Osteoblast (primary cell): ENCODE measurements at places on chromosomes 7 and 10.

DNA sequence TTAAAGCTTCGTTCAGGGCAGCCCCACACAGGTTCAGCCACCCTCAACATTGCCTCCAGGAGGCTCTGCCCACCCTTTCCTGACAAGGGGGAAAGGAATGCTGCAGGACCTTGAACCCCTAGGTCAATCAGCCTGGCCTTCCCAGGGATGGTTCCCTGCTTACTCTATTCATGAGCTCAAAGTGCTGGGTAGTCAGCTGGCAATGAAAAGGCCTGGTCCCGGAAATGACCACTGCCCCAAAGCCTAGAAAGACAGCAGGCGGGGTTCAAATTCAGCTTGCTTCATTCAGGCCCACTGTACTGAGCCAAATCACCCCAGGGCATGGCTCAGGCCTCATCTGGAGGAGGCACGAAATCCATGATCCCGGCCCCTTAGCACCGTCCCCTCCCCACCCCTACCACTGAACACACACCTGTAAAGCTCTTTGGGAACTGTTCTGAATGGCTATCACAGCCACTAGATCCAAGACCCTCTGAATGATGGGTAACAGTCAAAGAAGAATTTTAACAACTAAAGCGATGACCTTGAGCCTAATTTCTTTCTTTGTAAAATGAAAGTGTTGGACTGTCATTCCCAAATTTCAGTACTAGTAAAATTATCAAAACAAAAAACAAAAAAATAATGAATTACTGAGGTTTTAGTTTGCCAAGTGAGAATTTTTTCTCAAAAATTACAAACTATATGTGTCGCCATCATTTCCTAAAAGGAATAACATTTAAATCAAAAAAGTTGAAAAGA lies 1.0 kb downstream of the URGCP start:
- H3K36me3 ChIP-seq = peaks cover 3% of the 10 kb centered on the region
- peak overlapping the region; percentile 80 for H3K4me3 ChIP-seq
- peaks cover 19% of the 10 kb centered on the region for H3K4me1 ChIP-seq
- peak; percentile 86 for DNase-seq

GRCh38 chr10:62457196-62457595 lies 83.0 kb downstream of the ZNF365 start:
- no peaks in the 10 kb centered on the region for H3K36me3 ChIP-seq
- peaks cover 12% of the 10 kb centered on the region for H3K4me1 ChIP-seq
- no peaks in the 10 kb centered on the region for H3K27me3 ChIP-seq
- no peak overlapping the region for H3K27ac ChIP-seq
- no peak overlapping the region for H3K4me3 ChIP-seq

- DNase-seq = peak; percentile 65
- no peak overlapping the region for H3K4me3 ChIP-seq
- no peak overlapping the region for H3K27ac ChIP-seq
- H3K36me3 ChIP-seq = no peaks in the 10 kb centered on the region
These were observed 43.9 kb upstream of the DNAJB6 start for GRCh38 chr7:157292770-157293412.

DNA sequence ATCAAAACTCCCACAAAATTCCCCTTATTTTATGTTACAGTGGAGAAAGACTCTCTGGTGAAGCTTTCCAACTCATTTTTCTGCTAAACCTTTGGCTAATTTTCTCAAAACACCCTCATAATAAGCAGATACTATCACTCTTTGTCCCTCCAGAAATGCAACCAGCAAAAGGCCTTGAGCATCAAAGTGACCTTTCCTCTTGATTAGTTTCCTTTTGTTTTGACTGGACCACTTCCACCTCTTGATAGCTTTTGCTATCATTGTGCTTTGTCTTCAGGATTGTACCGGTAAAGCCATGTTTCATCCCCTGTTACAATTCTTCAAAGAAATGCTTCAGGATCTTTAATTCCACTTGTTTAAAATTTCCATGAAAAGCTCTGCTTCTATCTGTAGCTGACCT lies 115.1 kb upstream of the SLC13A1 start:
- no peak for DNase-seq
- no peaks in the 10 kb centered on the region for H3K4me1 ChIP-seq
- no peaks in the 10 kb centered on the region for H3K27me3 ChIP-seq
- H3K36me3 ChIP-seq = no peaks in the 10 kb centered on the region
- no peak overlapping the region for H3K27ac ChIP-seq

- no peaks in the 10 kb centered on the region for H3K27me3 ChIP-seq
- H3K36me3 ChIP-seq = no peaks in the 10 kb centered on the region
- no peak for DNase-seq
- H3K4me1 ChIP-seq = peaks cover 9% of the 10 kb centered on the region
- no peak overlapping the region for H3K27ac ChIP-seq
- H3K4me3 ChIP-seq = no peak overlapping the region
These were observed 64.8 kb upstream of the LOXL4 start for GRCh38 chr10:98332623-98333269.

DNA sequence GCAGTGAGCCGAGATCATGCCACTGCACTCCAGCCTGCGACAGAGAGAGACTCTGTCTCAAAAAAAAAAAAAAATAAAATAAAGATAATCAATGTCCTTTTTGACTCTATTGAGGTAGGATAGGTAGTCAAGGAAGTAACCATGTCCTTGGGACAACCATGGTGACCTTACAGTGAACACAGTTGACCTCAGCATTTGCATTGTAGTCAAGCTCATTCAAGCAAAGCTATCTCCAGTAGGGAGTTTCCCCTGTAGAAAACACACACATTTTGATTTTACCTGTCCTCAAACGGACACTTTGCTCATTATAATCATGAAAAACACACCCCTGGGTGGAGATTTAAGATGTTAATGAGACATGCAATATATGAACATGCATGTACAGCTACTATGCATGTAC lies 171.7 kb downstream of the KIF20B start:
- H3K36me3 ChIP-seq = no peaks in the 10 kb centered on the region
- H3K27ac ChIP-seq = no peak overlapping the region
- H3K4me3 ChIP-seq = no peak overlapping the region
- DNase-seq = no peak
- peaks cover 3% of the 10 kb centered on the region for H3K4me1 ChIP-seq
- H3K27me3 ChIP-seq = peaks cover 4% of the 10 kb centered on the region

- H3K27me3 ChIP-seq = no peaks in the 10 kb centered on the region
- peaks cover 39% of the 10 kb centered on the region for H3K4me1 ChIP-seq
- H3K27ac ChIP-seq = peak overlapping the region; percentile 25
- H3K36me3 ChIP-seq = peaks cover 59% of the 10 kb centered on the region
- DNase-seq = peak; percentile 18
- no peak overlapping the region for H3K4me3 ChIP-seq
These were observed 67.1 kb upstream of the AGBL3 start for GRCh38 chr7:134919240-134919641.

- DNase-seq = peak; percentile 71
- H3K27ac ChIP-seq = no peak overlapping the region
- peaks cover 12% of the 10 kb centered on the region for H3K4me1 ChIP-seq
- H3K4me3 ChIP-seq = no peak overlapping the region
These were observed 39.5 kb downstream of the DIP2C start for GRCh38 chr10:649798-650440.

DNA sequence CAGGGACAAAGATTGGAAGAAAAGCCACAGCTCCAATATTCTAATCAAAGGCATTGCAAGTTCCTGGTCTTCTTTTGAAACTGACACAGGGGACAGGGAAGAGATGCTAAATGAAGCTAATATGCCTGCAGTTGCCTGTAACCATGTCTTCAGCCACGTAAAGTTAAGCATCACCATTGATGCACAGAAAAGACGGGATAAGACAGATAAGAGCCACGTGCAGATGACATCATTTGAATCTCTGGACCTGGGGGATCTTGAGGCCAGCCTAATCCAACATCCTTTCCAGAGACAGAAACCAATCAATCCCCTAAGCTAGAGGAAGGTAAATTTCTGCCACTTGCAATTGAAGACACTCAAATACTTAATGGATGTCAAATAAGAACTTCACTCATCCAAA lies 93.4 kb downstream of the PIP4K2A start:
- peaks cover 61% of the 10 kb centered on the region for H3K4me1 ChIP-seq
- DNase-seq = no peak
- H3K27ac ChIP-seq = peak overlapping the region; percentile 88

- peak overlapping the region; percentile 78 for H3K27ac ChIP-seq
- H3K4me1 ChIP-seq = peaks cover 13% of the 10 kb centered on the region
- no peaks in the 10 kb centered on the region for H3K36me3 ChIP-seq
- peak overlapping the region; percentile 89 for H3K4me3 ChIP-seq
These were observed 426 bp downstream of the SYPL1 start for GRCh38 chr7:106111655-106112117.

DNA sequence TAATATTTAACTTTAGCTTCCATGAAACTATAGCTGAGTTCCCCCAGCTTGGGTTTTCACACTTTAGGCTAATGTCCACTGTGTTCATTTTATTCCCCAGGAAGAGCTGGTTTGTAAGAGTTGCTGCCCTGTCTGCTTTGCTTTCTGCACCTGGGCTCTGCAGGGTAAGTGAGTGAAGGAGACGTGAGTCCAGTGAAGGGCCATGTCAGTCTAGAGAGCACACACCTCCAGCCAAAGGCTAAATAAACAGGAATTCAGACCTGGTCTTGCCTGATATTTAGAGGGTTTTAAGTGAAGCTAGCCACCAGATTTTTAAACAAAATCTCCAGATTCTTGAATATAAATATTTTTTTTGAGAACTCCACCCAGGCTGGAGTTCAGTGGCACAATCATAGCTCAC lies 24.5 kb upstream of the FZD1 start:
- DNase-seq = no peak
- no peak overlapping the region for H3K27ac ChIP-seq
- no peaks in the 10 kb centered on the region for H3K36me3 ChIP-seq
- H3K27me3 ChIP-seq = no peaks in the 10 kb centered on the region
- H3K4me1 ChIP-seq = peaks cover 34% of the 10 kb centered on the region
- no peak overlapping the region for H3K4me3 ChIP-seq

- no peaks in the 10 kb centered on the region for H3K36me3 ChIP-seq
- H3K27me3 ChIP-seq = no peaks in the 10 kb centered on the region
- no peak overlapping the region for H3K27ac ChIP-seq
- no peak for DNase-seq
- no peak overlapping the region for H3K4me3 ChIP-seq
These were observed 147.7 kb downstream of the ACTR3B start for GRCh38 chr7:152907042-152907761.

DNA sequence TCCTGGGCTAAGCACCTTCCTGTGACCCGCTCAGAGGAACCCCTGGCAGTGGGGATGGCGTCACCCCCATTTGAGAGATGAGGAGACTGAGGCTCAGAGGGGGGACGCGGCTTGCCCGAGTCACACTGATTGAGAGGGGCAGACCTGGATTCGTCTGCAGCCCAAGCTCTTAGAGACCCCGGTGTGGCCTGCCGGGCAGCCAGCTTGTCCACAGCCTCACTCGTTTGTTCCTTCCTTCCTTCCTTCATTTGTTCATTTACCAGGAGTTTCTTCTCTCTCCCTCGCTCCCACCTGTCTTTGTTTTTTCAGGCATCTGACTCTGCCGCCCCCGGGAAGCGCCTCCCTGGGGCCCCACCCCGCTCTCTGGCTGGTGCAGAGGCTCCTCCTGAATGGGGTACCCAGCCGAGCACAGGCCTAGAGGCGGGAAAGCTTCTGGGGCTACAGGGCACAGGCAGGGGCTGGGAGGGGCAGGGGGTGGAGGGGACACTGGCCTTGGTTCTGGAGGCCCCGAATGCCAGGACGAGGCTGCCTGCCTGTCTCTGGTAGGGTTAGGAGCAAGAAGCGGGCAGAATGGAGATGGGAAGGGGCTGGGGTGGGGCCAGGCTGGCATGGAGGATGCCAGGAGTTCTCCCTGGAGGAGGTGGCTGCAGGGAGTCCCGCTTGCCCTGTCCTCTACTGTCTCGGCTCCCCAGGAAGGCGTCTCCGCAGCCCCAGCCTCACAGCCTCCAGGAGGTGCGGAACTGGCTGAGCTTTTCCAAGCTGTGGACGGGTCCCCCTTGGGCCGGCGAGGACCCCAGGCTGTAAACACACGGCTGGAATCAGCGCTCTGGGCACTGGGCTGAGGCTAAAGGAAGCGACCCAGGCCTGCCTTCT lies 91.6 kb downstream of the UNCX start:
- peak; percentile 31 for DNase-seq
- no peaks in the 10 kb centered on the region for H3K4me1 ChIP-seq
- no peak overlapping the region for H3K4me3 ChIP-seq
- H3K27ac ChIP-seq = no peak overlapping the region
- no peaks in the 10 kb centered on the region for H3K36me3 ChIP-seq

- DNase-seq = no peak
- H3K27me3 ChIP-seq = no peaks in the 10 kb centered on the region
- no peak overlapping the region for H3K27ac ChIP-seq
- no peaks in the 10 kb centered on the region for H3K4me1 ChIP-seq
- no peak overlapping the region for H3K4me3 ChIP-seq
These were observed 128.7 kb downstream of the C1GALT1 start for GRCh38 chr7:7311001-7311400.

GRCh38 chr10:5196702-5197113 lies at the start of gene AKR1C4:
Gene AKR1C4 (plus strand): TSS chr10:5196837. CDS start chr10:5196868, 31 bp downstream.
- no peaks in the 10 kb centered on the region for H3K36me3 ChIP-seq
- no peaks in the 10 kb centered on the region for H3K4me1 ChIP-seq
- no peak within 1 kb of the TSS for H3K4me3 ChIP-seq
- no peak within 1 kb of the TSS for H3K27ac ChIP-seq

DNA sequence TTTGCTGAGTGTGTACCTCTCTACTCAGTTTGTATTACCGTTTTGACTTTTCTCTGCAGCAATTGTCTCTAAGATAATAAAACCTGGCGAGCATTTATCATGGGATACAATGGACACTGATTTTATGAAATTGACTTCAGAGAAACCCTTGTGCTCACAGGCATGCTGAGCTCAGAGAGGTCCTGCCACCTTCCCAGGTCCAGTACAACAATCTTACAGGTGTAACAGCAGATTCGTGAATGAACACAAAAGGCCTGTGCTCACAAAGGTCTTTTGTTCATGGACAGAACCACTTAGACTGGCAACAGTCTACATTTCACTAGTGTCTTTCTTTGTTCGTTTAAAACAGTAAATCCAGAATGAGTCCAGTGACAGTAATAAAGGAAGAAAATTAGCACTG lies 43.2 kb downstream of the HECW1 start:
- no peak overlapping the region for H3K27ac ChIP-seq
- no peak overlapping the region for H3K4me3 ChIP-seq
- H3K4me1 ChIP-seq = no peaks in the 10 kb centered on the region
- H3K27me3 ChIP-seq = peaks cover 9% of the 10 kb centered on the region

- H3K36me3 ChIP-seq = no peaks in the 10 kb centered on the region
- H3K27ac ChIP-seq = no peak overlapping the region
- no peaks in the 10 kb centered on the region for H3K27me3 ChIP-seq
- peaks cover 8% of the 10 kb centered on the region for H3K4me1 ChIP-seq
These were observed 311.6 kb upstream of the SEMA3A start for GRCh38 chr7:84506151-84506550.

DNA sequence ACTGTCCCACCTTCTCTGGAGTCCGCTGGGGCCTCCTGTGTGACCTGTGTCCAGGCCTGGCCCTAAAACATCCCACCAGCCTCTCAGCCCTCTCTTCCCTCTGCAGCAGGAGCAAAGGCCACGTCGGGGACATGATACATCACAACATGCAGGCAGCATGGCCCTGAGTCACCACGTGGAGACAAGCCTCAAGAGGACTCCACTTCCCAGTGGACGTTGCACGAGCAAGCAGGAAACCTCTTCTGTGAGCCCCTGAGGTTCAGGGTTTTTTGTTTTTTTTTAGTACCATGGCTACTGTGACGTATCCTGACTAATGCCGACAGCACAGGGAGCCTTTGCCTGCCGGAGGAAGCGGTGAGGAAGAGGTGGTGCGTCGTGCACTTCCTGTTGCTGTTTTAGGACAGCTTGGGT lies 165.9 kb downstream of the DNAJB6 start:
- no peak overlapping the region for H3K4me3 ChIP-seq
- no peaks in the 10 kb centered on the region for H3K4me1 ChIP-seq
- H3K27ac ChIP-seq = no peak overlapping the region
- no peaks in the 10 kb centered on the region for H3K27me3 ChIP-seq
- H3K36me3 ChIP-seq = no peaks in the 10 kb centered on the region

- DNase-seq = no peak
- no peaks in the 10 kb centered on the region for H3K36me3 ChIP-seq
- H3K27ac ChIP-seq = no peak overlapping the region
- no peaks in the 10 kb centered on the region for H3K27me3 ChIP-seq
- peaks cover 3% of the 10 kb centered on the region for H3K4me1 ChIP-seq
These were observed 119.7 kb downstream of the JMJD1C start for GRCh38 chr10:63346015-63346441.
